ENCODE measurements at places on chromosomes 13 and 19. TPM values are rescaled to one million over a fixed set of nuclear protein-coding genes. Genes with fewer than 3 reads are reported as not detected.

Gene FCAR
- not detected for total RNA-seq

Gene SPRED3
- 14.4 TPM for total RNA-seq

Gene DAND5
- 0.30 TPM for total RNA-seq

Gene KANK3
- 6.3 TPM for total RNA-seq

Gene URAD
- not detected for total RNA-seq

Gene KHSRP
- 354 TPM for total RNA-seq

Gene COL5A3
- 6.1 TPM for total RNA-seq

Gene ILF3
- total RNA-seq = 286 TPM

Gene PSPN
- 2.8 TPM for total RNA-seq

- ATAC-seq = no peak
Measured at GRCh38 chr13:93899981-93900380, 579.5 kb downstream of the DCT start.

DNA sequence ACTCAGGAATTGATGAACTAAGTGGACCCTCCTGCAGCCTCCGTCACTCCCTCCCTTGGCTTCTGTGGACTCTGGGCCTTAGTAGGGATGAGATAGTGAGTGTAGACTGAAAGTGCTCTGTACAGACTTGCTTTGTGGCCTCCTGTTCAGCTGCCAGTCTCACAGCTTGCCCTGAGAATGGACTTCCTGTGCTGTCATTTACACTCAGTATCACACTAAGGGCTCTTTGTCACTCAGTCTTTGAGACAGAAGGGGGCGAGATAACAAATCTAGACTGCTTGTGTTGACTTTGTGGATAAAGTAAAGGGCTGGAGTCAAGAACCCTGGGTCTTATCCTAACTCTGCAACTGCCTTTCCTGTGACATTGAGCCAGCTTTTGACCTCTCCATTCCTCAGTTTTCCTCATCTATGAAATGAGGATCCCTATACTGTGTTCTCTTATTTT lies 21.0 kb upstream of the SPRY2 start:
- ATAC-seq = no peak

- no peak for ATAC-seq
Measured at GRCh38 chr13:33875618-33876401, 57.9 kb downstream of the RFC3 start.

DNA sequence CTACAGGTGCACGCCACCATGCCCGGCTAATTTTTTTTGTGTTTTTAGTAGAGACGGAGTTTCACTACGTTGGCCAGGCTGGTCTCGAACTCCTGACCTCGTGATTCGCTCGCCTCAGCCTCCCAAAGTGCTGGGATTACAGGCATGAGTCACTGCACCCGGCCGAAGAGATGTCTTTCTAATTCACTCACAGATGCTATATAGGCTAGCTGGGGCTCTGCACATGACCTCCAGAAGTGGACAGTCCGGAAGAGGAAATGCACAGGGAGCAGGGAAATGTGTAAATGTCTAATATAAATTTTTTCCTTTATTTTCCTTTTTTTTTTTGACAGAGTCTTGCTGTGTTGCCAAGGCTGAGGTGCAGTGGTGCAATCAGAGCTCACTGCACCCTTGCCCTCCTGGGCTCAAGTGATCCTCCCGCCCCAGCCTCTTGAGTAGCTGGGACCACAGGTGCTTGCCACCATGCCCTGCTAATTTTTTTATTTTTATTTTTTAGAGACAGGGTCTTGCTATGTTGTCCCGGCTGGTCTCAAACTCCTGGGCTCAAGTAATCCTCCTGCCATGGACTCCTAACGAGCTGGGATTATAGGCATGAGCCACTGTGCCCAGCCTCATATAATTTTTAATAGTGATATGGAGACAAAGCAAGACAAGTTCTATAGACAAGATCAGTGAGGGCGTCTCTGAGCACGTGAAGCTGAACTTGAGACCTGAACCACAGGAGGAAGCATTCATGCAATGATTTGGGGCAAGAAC lies 8.4 kb downstream of the GIPC1 start:
- ATAC-seq = no peak

- ATAC-seq = no peak
Measured at GRCh38 chr19:5341448-5341820, 822 bp upstream of the PTPRS start.

GRCh38 chr19:10293637-10294367 lies 4.0 kb downstream of the ICAM5 start:
- ATAC-seq = no peak

- ATAC-seq = no peak
Measured at GRCh38 chr19:27868007-27868406, 1344.9 kb downstream of the UQCRFS1 start.

GRCh38 chr19:55112777-55113569 lies 4.5 kb downstream of the PPP1R12C start:
- no peak for ATAC-seq

- peak; percentile 12 for ATAC-seq
Measured at GRCh38 chr13:21033856-21034602, 27.4 kb downstream of the LATS2 start.

GRCh38 chr19:30226464-30227011 lies 145.6 kb upstream of the ZNF536 start:
- ATAC-seq = no peak

DNA sequence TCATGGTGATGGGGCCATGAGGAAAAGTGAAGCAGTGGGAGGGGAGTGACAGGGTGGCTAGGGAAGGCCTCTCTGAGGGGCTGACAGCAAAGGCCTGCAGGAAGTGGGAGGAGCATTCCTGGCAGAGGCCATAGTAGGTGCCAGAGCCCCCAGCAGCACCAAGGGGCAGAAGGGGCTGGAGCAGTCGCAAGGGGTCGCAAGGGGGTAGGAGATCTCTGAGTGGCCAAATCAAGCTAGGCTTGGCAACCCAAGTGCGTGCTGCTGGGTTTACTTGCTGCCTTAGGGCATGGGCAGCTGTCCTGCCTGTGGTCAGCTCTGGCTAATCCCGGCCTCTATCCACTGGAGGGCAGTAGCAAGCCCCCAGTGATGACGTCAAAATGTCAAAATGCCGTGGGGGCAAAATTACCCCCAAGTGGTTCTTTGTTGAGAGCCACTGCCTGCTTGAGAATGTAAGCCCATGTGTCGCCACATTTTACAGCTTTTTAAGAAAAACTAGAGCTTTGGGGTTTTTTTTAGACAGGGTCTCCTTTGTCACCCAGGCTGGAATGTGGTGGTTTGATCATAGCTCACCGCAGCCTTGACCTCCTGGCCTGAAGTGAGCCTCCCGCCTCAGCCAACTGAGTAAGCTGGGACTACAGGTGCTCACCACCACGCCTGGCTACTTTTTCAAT lies 11.8 kb downstream of the CCDC97 start:
- ATAC-seq = no peak

- no peak for ATAC-seq
Measured at GRCh38 chr13:103437651-103438050, 371.4 kb upstream of the SLC10A2 start.

DNA sequence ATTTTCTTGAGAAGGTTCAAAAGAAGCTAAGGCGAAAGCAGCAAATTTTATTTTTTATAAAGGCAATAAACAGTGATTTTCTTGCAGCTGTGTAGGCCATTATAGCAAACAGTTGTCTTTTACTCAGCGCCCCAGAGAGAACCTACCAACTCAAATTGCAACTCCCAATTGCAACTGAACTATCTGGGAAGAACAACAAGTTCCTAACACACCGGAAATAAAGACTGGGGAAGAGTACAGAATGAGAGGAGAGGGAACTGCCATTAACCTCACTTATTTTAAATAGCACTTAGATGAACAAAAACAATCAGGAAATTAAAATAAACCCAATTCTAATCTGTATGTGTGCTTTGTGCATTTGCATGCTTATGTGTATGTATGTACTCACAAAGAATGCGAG lies 171.1 kb downstream of the KCTD12 start:
- no peak for ATAC-seq

DNA sequence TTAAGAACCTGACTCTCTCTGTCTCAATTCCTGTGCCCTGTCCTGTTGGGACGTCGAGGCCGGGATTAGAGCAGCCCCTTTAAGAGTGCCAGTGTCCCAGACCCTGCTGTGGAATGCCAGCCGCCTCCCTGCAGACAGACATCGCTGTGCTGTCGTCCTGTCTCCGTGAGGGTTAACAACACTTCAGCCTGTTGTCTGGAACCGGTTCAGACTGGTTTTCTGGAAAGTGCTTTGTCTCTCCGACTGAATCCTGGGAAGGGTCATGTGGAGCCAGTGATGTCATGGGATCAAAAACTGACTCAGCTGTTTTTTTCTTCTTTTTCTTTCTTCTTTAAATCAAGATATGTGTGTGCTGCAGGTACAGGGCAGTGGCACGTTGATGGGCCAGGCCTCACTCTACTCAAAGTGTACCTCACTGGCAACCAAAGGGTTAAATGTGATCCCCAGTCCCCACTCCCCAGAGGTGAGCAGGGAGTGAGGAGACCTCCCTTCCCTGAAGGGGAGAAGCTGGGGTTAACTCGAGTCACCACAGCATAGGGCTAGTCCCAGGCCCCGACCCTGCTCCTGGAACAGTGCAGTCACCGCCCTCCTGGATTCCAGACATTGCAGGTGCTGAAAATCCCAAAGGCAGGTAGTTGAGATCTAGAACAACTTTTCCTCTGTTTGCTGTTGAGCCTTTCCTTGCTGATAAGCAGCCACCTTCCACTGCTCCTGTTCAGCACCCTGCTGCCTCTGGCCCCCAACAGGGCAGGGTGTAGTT lies 50.8 kb downstream of the TSSK6 start:
- ATAC-seq = no peak

DNA sequence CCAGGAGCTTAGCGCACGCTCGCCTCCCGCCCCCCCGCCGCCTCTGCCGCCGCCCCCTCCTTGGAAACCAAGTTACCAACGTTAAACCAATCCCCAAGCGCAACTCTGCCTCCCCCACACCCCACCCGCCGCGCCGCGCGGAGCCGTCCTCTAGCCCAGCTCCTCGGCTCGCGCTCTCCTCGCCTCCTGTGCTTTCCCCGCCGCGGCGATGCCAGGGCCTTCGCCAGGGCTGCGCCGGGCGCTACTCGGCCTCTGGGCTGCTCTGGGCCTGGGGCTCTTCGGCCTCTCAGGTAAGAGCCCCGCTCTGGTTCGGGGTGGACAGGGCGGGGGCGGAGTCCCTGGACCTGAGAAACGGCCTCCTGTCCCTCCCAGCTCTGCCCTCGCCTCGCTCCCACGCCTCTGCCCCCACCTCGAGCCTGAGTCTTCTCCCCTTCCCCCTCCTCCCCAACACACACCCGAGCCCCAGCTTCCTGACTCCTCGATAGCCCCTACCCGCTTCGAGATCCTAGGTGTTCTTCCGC lies at the start of gene ICAM5:
TSS of gene ICAM5 (plus strand) at position 117 of the 521 bp plus-strand sequence. CDS start at position 209, 92 bp downstream.
- ATAC-seq = no peak

GRCh38 chr13:24361113-24361512 lies 51.7 kb downstream of the C1QTNF9 start:
- ATAC-seq = no peak

DNA sequence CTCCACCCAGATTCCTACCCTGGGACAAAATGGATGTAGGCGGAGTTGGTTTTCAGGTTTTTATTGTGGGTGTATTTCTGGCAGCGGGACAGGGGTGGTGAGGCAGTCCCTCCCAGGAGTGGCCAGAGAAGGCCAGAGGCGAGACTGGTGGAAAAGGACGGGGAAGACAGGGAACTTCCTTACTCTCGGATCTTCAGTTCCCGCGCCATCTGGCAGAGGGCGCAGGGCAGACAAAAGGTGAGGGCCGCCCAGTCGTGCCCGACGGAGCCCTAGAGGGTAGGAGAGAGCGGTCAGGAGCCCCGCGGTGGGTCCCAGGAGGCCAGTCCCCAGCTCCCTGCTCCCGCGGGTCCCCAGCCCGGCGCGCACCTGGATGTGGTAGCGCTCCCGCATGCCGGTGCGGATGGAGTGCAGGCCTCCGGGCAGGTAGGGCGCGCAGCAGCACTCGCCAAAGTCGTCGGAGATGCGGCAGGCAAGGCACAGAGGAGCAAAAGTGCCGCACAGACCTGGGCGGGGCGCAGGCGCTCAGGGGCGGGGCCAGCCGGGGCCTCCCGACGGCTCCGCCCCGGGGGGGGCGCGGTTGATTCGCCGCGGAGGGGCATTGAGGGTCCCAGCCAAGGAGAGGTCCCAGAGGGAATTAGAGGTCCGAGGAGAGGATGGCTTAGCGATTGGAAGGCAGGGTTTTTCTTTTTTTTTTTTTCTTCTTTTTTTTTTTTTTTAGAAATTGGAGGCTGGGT lies 3.0 kb downstream of the CNFN start:
- peak; percentile 95 for ATAC-seq

DNA sequence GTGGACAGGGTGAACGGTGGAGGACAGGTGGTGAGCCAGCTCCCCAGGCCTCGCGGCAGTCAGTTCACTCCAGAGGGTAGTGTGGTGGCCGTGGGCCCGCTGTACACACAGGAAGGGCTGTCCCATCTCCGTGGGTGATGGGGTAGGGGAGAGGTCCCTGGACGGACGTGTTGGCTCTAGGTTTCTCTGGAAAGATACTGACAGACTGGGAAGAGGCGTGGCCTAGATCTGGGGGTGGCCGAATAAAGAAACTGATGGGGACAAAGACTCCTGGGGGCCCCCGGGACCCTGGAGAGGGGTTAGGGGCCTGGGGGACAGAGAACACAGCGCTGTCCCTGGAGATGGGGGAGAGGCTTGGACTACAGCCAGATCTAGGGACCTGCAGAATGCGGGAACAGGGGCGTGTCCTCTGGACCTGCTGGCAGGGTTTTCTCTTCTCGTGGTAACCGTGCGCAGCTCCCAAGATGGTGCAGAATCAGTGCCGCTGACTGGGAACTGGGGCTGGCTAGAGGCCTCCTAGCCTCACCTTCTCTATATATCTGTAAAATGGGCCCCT lies 4.0 kb upstream of the PRAM1 start:
- ATAC-seq = no peak

GRCh38 chr13:97348569-97349100 lies 85.3 kb upstream of the RAP2A start:
- no peak for ATAC-seq

GRCh38 chr19:32172566-32173160 lies 172.7 kb upstream of the ZNF507 start:
- ATAC-seq = no peak

GRCh38 chr19:54457773-54458647 lies 5.6 kb downstream of the LENG9 start:
- no peak for ATAC-seq

GRCh38 chr13:41842036-41842620 lies 118.8 kb downstream of the VWA8 start:
- ATAC-seq = no peak

GRCh38 chr13:93708308-93709075 lies 481.9 kb downstream of the GPC6 start:
- no peak for ATAC-seq

- ATAC-seq = no peak
Measured at GRCh38 chr13:19048381-19048780, 133.2 kb downstream of the TUBA3C start.

DNA sequence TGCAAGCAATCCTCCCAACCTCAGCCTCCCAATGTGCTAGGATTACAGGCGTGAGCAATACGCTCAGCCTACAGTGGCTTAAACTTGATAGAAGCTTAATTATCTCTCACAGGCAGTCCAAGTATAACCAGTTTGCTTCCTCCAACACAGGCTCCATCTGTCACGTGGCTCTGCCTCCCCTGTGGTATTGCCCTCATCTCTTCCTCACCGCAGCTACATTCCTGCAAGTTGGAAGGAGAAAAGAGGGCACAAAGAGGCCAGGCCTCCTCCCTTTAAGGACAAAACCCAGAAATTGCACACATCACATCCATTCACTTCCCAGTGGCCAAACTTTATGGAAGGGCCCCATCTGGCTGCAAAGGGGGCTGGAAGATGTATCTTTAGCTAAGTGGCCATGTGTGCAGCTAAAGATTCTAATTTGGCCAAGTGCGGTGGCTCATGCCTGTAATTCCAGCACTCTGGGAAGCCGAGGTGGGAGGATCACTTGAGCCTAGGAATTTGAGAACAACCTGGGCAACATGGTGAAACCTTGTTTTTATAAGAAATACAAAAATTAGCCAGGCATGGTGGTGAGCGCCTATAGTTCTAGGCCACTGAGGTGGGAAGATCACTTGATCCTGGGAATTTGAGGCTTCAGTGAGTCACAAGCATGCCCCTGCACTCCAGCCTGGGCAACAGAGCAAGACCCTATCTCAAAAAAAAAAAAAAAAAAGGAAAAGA lies 3.1 kb upstream of the SDHAF1 start:
- no peak for ATAC-seq
